Tibial nerve (tissue), 4 donors: ENCODE measurements at places on chromosomes 4 and X. TPM values are rescaled to one million over a fixed set of nuclear protein-coding genes. Genes with fewer than 3 reads are reported as not detected.

Gene CAPN6
- 0.60 TPM for total RNA-seq

DNA sequence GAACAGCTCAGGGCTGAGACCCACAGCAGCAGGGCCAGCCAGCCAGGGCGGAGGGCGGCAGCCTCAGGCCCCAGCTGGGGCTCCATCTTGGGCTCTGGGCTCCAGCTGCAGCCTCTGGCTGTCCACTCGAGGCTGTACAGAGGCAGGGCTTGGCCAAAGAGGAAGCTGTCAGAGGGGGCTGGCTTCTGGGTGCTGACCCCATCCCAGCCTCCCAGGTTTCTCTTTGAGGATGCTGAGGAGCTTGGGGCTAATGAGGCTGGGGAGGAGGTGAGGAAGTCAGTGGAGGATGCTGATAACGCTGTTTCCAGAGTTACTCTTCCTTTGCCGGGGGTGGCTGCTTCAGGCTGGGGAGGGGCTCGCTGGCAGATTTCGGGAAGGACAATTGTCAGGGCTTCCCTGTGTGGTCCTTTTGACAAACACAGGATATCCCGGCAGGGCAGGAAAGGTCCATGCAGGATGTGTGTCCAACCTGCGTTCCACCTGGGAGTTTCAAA is at the start of gene DIPK2B:
DIPK2B (minus strand) TSS at position 136 of the 494 bp plus-strand sequence; CDS start at position 86, 50 bp downstream.
- H3K36me3 ChIP-seq = no peaks in the 10 kb centered on the region
- no peak within 1 kb of the TSS for H3K27ac ChIP-seq
- no peak within 1 kb of the TSS for H3K4me3 ChIP-seq
- DNase-seq = no peak
- no peaks in the 10 kb centered on the region for H3K4me1 ChIP-seq

Gene SFRP2
- total RNA-seq = 9.9 TPM

Gene CYTL1
- not detected for total RNA-seq

- H3K4me1 ChIP-seq = no peaks in the 10 kb centered on the region
- no peak for DNase-seq
- H3K4me3 ChIP-seq = no peak overlapping the region
- no peaks in the 10 kb centered on the region for H3K27me3 ChIP-seq
Observed at GRCh38 chrX:9857575-9858474, 71.6 kb downstream of the SHROOM2 start.

DNA sequence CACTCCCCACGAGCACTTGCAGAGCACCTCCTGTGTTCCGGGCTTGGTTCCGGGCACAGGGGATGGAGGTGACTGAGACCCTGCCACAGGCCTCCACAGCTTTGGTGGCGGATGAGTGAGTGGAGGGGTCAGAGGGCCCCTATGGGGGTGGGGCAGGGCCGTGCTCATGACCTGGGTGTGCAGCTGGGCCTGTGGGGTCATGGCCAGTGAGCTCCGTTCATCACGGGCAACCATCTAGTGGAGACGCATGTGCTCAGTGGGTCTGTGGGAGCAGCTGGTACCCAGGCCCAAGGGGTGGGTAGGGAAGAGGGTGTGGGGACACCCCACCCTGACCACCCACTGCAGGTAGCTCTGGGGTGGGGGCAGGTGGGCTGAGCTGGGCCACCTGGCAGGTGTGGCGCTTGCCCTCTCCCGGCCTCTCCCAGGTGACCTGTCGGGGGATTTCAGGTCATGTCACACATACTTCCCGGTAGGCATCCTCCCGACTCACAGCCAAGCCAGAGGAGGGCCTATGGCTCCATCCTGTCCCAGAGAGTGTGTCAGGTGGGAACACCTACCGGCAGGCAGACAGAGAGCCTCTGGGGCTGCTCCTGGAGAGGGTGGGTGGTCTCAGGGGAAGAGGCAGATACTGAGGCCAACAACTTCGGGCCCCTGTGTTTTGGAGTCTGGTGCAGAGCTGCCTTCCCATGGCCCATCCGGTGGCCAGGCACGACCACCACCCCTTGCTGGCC is 3.6 kb downstream of the PSAPL1 start:
- H3K4me1 ChIP-seq = no peaks in the 10 kb centered on the region
- no peaks in the 10 kb centered on the region for H3K27me3 ChIP-seq
- no peaks in the 10 kb centered on the region for H3K36me3 ChIP-seq
- no peak overlapping the region for H3K27ac ChIP-seq
- H3K4me3 ChIP-seq = no peak overlapping the region

DNA sequence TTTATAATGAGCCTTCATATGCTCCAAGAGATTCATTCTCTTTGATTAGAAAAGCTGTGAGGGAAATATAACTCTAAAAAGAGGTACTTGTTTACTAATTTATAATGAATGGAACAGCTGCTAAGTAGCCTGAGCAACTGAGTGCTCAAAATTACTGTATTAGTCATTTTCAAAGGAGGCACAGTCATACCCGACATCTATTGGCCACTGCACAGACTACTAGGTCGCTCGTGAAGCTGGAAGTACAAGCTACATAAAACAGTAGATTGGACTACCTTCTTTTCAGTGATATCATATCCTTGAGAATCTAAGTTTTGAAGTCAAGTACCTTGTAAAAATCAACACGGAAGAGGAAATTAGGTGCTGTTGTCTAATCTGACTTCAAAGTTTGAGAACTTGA is 52.0 kb upstream of the GLRB start:
- no peaks in the 10 kb centered on the region for H3K4me1 ChIP-seq
- no peaks in the 10 kb centered on the region for H3K27me3 ChIP-seq
- no peaks in the 10 kb centered on the region for H3K36me3 ChIP-seq
- no peak overlapping the region for H3K27ac ChIP-seq
- H3K4me3 ChIP-seq = no peak overlapping the region

Gene VSIG1
- not detected for total RNA-seq

GRCh38 chr4:112516471-112517066 is 589 bp upstream of the NEUROG2 start:
- H3K36me3 ChIP-seq = no peaks in the 10 kb centered on the region
- peak overlapping the region; percentile 45 for H3K4me3 ChIP-seq
- peaks cover 2% of the 10 kb centered on the region for H3K27me3 ChIP-seq
- no peak overlapping the region for H3K27ac ChIP-seq

Gene PACRGL
- total RNA-seq = 33.9 TPM

Gene GAGE13
- not detected for total RNA-seq

Gene SYN1
- total RNA-seq = not detected

Gene TEX13D
- not detected for total RNA-seq

Gene RBMX
- 255 TPM for total RNA-seq

Gene TSC22D3
- total RNA-seq = 2,592 TPM

- H3K27me3 ChIP-seq = no peaks in the 10 kb centered on the region
- H3K4me3 ChIP-seq = no peak overlapping the region
- no peaks in the 10 kb centered on the region for H3K36me3 ChIP-seq
- no peaks in the 10 kb centered on the region for H3K4me1 ChIP-seq
- no peak overlapping the region for H3K27ac ChIP-seq
Observed at GRCh38 chrX:133527415-133527814, 112.1 kb upstream of the GPC4 start.

Gene NAP1L2
- 5.2 TPM for total RNA-seq

Gene CNOT6L
- total RNA-seq = 15.3 TPM

GRCh38 chr4:74410272-74410671 is 34.7 kb upstream of the AREG start:
- H3K36me3 ChIP-seq = no peaks in the 10 kb centered on the region
- H3K4me1 ChIP-seq = no peaks in the 10 kb centered on the region
- no peaks in the 10 kb centered on the region for H3K27me3 ChIP-seq
- no peak overlapping the region for H3K27ac ChIP-seq
- no peak for DNase-seq

DNA sequence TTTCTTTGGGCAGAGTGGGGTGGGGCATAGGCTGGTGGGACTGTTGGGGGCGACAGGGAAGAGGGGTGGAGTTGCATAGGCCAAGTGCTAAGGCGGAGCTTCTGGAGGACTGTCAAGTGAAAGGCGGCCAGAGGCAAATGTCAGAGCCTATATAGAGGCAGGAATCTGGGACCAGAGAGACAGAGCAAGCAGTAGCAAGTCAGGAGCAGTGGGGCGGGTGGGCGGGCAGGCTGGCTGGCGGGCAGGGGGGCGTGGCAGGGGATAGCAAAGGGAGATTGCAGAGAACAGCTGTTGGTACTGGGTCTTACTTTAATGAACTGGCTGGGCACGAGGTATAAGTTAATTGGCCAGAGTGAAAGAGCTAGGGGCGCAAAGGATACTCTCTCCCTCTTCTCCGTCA is 89.8 kb downstream of the RTL9 start:
- H3K36me3 ChIP-seq = no peaks in the 10 kb centered on the region
- DNase-seq = no peak
- H3K27me3 ChIP-seq = peaks cover 46% of the 10 kb centered on the region

Gene PDLIM5
- total RNA-seq = 92.7 TPM

GRCh38 chrX:47566841-47567240 is 5.8 kb downstream of the ARAF start:
- H3K36me3 ChIP-seq = no peaks in the 10 kb centered on the region
- no peaks in the 10 kb centered on the region for H3K4me1 ChIP-seq
- no peak for DNase-seq
- no peaks in the 10 kb centered on the region for H3K27me3 ChIP-seq

DNA sequence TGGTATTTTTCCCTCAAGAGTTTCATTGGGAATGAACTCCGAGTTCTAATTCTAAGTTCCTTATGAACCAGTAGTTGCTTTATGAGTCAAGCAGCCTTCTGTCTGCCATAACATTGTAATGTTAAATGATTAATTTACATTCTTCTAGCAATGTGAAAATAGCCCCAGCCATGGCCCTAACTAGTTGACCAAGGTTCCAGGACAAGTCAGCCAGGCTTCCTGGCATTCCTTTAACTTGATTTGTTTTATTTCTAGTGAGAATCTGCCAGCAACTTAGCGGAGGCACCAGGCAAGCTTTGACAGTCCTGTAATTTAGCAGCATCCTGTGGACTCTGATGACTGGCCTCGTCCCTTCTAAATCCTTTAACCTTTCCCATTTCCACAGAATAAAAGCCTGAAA is 69.0 kb downstream of the GLRA2 start:
- no peak overlapping the region for H3K4me3 ChIP-seq
- DNase-seq = no peak
- H3K27me3 ChIP-seq = no peaks in the 10 kb centered on the region

DNA sequence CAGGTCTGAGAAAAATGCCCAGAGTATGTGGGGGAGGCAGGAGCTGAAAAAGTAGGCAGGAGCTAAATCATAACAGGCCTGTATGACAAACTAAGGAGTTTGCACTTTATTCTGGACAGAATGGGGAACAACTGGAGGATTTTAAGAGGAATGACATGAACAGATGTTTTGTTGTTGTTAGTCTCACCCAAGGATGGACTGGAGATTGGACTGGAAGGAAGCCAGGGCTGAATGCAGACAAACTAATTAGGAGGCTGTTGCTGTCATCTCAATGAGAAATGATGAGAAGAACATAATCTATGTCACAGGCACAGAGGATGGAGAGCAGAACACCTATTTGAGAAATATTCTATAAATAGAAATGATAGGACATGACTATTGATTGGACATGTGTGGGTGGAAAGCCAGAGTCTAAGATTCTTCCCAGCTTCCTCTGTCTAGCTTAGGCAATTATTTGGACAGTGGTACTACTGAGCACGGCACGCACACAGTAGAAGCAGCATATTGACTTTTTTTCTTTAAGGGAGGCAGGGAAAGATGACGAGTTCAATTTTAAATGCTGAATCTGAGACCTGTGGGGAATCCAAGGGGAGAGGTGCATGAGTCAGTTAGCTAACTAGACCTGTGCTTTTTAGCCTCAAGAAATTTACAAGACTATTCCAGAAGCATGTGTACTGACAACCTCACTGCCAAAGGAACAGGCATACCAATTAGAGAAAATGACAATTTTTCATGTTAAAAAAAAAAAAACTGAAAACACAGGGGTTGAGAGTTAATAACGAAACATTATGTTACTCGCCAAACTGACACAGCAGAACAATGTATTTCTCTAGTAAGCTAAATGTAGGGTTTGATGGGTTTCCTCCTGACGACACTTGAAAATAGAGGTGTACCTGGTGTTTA is 963 bp upstream of the USO1 start:
- no peaks in the 10 kb centered on the region for H3K27me3 ChIP-seq
- no peak for DNase-seq
- peak overlapping the region; percentile 39 for H3K4me3 ChIP-seq

DNA sequence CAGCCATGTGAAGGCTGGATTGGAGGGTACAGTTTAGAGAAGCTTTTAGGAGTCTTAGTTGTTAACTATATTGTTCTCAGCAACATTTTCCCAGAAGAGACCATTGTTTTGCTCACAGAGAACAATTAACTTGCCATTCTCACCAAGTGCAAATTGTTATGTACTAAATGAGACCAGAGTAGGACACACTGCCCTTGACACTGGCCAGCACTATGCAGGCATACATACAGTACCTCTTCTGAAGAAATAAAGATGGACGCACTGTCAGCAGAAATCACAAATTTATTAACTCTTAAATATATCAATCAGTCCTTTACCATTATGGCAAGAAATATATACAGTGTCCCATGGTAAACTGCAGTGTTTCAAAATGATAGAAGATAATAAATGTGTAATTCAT is 309.4 kb downstream of the CAMK2D start:
- H3K4me3 ChIP-seq = no peak overlapping the region
- peaks cover 8% of the 10 kb centered on the region for H3K4me1 ChIP-seq
- H3K27me3 ChIP-seq = no peaks in the 10 kb centered on the region

DNA sequence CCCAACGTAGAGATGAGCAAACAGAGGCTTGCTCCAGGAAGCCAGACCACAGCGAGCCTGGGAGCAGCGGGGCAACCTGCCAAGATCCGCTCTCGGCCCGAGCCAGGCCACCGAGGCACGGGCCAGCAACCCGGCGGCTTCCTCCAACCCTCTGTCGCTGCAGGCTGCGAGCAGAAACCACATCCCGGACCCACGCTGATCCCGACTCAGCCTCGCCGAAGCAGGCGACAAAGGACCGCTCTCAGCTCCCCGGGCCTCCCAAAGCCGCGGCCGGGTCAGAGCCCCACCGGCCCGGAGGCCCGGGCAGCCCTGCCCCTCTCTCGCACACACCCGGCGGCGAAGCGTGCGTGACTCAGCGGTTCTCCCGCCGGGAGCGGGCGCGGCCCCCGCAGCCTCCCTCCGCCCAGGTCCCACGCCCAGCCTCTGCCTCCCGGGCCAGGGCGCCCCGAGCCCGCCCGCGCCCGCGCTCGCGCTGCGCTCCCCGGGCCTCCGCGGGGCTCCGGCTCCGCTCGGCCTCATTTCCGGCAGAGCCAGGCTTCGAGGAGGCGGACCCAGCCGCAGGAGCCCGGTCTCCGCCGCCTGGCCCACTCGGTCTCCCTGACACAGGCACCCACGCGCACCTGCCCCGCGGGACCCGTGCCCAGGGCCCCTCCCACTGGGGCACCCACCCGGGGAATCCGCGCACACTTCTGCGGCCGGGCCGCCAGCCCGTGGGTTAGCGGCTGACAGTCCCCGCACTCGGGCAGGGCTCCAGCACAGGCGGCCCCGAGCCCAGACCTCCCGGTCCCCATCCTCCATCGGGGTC is 1.7 kb downstream of the PPP2R2C start:
- peak overlapping the region; percentile 49 for H3K4me3 ChIP-seq
- peaks cover 60% of the 10 kb centered on the region for H3K27me3 ChIP-seq
- H3K4me1 ChIP-seq = no peaks in the 10 kb centered on the region
- no peak overlapping the region for H3K27ac ChIP-seq
